D341Med (cell line): ENCODE measurements at places on chromosomes 5 and 9.
A peak's percentile ranks its signal among the peaks of the same experiment; 100 is the strongest.

GRCh38 chr5:145944328-145944727 lies 8.0 kb downstream of the SH3RF2 start:
- DNase-seq = no peak

- DNase-seq = no peak
Observed at GRCh38 chr9:134885679-134886412, 5.2 kb downstream of the FCN2 start.

DNA sequence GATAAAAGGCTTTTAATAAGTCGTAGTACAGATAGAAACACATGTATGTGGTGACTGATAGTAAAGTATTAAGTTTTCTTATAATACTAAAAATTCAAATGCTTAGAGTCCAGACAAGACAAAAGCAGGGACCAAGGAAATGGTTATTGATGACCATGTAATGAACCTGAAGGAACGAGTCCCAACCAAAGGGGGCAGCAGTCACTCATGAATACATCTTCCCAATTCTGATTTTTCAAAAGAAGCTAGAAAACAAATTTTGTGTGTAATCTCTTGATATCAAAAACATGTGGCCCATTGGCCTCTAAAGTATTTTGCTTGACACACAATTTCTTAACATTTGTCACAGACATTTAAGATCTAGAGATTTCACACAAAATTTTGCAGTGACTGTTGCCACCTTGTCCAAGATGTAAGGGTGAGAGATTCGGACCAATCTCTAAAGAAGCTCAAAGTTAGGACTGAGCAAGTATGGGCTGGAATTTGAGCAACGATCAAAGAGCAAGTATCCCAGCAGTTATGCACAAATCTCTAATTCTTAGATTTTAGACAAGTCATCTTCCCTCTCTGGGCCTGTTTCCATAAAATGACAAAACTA lies 66.8 kb downstream of the ARL15 start:
- DNase-seq = peak; percentile 39

DNA sequence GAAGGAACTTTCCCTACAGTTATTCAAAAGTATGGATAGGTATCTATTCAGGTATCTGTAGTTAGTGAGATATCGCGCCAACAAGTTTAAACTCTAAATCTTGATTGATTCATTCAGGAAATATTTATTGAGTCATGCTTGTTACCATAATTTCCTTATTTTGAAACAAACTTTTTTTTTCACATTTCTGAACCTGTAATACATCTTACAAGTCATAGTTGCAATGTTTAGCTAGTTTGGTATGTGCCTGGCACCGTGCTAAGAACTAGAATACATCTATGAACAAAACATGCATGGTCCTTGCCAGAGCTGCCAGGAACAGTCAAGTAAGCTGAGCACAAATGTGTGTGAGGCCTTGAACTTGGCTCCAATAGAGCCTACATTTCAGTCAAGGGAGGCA lies 226.4 kb downstream of the PCSK5 start:
- no peak for DNase-seq

DNA sequence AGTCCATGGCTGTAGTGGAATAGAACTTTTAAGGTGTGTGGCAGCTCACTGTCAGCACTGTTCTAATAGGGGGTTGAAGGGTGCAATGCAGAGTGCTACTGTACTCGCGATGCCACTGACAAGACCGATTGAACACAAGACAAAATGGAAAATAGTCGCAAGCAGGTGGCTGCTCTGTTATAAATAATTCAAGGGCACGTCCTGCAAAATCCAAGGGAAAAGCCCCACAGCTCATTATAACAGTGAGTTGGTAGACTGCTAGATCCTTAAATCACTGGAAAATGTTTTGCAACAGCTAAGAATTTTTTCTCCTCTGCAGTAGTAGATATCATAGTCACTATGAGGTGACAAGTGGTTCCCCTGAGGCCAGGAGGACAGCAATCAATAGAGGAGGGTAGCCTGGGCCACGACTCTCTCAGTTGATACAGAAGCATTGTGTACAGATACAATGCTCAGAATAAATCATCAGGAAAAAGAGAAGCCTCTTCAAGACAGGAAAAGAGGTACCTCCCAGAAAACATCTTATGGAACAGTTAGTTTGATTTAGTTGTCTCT lies 926.3 kb downstream of the TLE4 start:
- DNase-seq = no peak

GRCh38 chr9:129610213-129610472 lies 10.8 kb downstream of the C9orf50 start:
- DNase-seq = no peak

- no peak for DNase-seq
Observed at GRCh38 chr5:111367115-111367514, 142.9 kb downstream of the CAMK4 start.

DNA sequence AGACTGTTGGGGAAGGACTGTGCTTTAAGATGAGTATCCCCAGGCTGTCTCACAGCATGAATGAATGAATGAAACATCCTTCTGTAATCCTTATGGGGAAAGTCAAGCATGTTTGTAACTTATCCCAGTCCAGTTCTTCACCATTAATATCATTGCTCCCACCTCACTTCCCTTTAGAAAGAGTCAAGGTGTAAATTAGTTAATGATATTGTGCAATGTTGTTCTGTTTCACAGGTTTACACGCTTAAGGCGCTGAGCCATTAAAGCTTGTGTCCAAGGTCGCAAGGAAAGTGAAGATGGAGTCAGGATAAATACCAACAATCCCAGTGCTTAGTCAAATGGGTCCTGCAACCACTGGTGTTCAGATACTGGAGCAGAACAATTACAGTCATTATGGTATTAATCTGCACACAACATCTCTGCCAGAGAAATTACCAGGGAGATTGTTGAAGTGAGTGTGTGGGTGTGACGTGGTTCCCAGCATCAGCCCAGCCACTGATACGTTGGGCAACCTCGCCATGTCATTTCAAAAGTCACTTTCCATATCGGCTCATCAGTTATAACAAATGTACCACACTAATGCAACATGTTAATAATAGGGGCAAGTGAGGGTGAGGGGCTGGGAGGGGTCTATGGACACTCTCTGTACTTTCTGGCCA lies 1.5 kb upstream of the MYO10 start:
- DNase-seq = no peak

DNA sequence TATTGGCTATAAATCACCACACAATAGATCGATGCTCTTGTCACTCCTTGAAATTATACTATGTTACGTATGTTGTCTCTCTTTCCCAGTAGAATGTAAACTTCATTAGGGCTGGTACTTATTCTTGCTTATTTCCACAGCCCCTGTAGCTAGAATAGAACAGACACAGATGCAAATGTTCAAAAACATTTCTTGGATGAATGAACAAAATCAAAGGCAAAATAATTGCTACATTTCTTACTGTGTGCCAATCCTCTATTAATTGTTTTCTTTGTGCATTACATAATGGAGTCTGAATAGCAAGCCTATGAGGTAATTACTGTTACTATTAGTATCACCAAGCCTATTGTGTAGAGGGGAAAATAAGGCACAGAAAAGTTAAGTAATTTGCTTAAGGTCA lies 725 bp upstream of the OR13C2 start:
- no peak for DNase-seq

- no peak for DNase-seq
Observed at GRCh38 chr9:121050128-121050988, at the start of gene C5. Gene C5, minus strand, starts transcription at chr9:121050275. Its CDS starts 29 bp downstream, at chr9:121050246.

DNA sequence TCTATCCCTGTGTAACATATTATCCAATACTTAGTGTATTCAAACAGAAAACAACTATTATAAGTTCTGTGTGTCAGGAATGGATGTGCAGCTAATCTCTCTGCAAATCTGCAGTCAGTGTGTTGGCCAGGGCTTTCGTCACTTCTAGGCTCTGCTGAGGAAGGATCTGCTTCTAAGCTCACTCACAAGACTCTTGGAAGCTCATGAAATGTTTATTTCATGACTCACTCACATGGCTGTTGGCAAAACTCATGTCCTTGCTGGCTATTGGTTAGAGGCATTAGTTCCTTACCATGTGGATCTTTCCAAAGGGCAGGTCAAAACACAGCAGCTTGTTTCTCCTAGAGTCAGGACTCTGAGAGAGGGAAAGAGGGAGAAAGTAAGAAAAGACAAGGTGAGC lies 367.4 kb upstream of the SMARCA2 start:
- DNase-seq = no peak

GRCh38 chr5:38660194-38660668 lies 103.8 kb upstream of the LIFR start:
- peak; percentile 52 for DNase-seq
